ENCODE measurements at places on chromosomes 1 and 21.

- DNase-seq = no peak
Observed at GRCh38 chr1:211735208-211736170, 60.1 kb upstream of the NEK2 start.

DNA sequence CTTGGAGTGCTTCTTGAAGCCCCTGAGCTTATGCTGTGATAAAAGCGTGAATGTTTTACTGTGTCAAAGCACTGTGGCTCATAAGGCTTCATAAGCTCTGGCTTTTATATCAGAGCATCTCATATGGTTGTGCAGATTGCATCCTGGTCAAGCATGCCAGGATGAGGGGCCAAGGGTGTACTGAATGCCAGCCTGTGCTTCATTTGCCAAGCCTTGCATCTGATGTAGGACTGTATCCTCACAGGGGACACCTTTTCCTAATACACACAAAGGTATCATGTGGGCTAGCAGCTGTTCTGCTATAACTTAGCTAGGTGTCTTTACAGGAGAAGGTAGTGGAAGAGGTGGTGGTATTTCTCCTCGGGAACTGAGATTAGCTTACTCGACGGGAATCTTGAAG is 134.7 kb downstream of the ST6GALNAC3 start:
- no peak for DNase-seq

DNA sequence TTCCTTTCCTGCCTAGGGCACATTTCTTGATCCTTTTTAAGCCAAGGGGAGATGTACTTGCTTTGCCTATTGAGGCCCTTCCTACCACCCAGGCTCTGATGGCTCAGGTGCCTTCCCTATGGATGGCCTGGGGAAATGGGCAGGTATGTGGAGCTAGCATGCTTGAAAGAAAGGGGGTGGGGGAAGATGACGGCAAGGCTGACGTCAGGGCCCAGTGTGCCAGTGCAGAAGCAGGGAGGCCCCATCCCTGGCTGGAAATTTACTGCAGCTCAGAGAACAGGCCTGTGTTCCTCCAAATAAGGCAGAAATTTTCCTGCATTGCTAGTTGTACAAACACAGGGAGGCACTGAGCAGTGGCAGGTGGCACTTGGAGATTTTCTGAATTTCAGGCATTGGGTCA is 453.2 kb upstream of the VAMP3 start:
- no peak for DNase-seq

DNA sequence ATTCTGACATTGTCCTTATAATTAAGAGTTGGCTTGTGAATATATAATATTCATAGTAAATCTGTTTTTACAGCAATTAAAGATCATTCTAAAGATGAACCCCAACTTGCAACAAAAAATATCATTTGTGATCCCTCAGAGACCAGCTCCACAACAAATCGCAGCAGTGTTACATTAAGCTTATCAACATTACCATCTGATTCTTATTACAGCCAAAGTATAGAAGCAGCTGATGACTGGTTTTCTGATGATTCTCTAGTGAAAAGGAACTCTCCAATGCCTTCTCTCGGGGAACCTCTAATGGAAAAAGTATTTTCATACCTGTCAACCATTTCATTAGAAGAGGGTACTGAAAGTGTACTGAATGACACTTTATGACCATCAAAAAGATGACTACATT is 45.4 kb downstream of the C1orf185 start:
- DNase-seq = no peak

DNA sequence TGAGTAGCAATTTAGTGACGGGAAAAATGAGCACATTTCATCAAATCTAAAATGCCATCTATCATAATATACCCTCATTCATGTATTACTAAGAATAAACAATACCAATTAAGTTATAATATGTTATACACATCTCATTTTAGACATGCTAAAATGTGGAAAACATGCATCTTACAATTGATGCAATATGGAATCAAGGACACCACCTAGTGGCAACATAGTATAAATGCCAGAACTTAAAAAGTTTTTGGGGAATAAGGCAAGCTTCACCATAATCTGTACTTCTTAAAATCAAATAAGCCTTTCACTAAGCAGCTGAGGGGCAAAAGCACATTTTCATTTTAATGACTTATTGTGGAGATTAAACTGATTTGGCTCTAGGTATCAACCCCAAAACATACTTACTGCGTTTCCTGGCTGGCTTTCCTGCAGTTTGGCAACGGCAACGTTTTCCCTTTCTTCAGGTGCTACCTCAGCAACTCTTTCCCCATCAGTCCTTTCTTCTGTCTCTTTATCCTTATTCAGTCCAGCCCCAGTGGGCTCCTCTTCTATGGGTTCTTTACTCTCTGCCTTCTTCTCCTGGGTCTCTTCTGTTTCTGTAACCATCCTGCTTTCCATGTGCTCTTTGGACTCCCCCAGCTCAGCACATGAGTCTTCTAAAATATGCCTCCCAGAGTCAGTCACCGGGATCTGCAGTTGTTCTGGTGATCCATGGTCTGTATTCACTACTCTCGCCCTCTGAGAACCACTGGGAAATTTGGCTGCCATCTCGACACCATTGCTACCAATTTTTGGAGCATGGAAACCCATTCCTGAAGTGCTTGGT is 11.4 kb downstream of the SDE2 start:
- no peak for DNase-seq

DNA sequence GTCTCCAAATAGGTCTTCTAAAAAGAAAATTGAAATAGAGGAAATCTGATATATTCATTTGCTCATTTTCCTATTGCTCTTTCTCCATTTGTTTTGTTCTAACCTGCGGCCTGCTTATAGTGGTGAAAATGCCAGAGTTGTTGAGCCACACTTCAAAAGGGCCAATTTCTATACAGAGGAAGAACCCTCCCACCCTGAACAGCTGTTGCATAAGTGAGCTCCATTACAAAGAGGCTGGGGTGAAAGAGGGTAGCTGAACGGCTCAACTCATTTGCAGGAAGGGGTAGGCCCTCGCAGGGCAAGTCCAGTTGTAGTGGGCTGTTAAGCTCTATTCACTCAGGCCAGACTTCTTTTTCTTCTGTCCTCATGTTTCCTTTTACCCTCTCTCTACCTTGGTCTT is 8.8 kb downstream of the ADCY10 start:
- no peak for DNase-seq

DNA sequence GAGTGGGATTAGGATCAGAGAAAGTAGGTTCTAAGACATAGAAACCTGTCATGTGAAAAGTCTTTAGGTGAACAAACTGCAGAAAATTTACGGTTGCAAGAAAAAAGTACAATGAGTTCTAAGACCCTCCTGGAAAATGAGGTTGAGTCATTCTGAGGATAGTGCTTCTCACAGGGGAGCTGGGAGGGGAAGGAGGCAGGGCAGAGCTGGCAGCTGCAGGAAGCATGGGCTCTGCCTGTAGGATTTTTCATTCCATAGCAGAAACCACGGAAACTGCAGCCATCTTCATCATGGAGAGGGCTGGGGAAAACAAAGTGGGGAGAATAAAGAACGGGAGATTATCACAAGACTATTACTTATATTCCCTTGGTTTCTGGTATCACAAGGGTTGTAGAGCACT is 25.8 kb upstream of the THEM4 start:
- no peak for DNase-seq

DNA sequence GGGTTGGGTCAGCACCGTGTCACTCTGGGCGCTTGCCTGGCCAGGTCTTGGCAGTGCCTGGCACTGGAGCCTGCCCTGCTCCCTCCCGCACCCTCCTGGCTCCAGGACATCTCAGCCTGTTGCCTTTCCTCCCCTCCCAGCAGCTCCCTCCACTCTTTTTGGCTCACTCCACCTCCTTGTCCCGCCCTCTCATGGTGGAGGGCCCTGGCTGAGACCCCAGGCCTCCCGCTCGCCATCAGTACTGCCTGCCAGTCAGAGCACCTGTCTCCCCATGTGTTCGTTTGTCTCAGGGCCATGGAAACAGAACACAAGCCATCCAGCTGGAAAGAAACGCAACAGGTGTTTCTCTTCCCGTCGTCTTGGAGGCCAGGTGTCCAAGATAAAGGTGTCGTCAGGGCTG is 61.0 kb downstream of the B3GALT5 start:
- DNase-seq = no peak

DNA sequence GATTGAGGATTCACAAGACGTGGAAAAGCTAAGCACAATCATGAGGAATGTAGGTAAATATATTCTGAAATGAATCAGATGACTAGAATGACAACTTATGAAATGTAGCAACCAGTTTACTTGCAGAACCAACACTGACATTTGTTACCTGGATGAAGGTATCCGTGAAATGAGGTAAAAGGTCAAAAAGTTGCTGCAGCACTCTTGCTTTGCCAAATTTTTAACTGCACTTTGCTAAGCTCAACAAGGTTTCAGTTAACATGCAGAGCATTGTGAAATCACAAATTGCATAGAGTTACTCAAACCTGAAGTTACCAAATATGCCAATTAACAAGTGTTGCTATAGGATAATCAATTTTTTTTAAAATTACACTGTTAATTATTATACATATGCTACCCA is 1280.1 kb downstream of the KCNT2 start:
- no peak for DNase-seq

- no peak for DNase-seq
Observed at GRCh38 chr1:37634992-37635902, 555 bp upstream of the RSPO1 start.

- no peak for DNase-seq
Observed at GRCh38 chr1:37752213-37752582, 12.7 kb downstream of the EPHA10 start.

DNA sequence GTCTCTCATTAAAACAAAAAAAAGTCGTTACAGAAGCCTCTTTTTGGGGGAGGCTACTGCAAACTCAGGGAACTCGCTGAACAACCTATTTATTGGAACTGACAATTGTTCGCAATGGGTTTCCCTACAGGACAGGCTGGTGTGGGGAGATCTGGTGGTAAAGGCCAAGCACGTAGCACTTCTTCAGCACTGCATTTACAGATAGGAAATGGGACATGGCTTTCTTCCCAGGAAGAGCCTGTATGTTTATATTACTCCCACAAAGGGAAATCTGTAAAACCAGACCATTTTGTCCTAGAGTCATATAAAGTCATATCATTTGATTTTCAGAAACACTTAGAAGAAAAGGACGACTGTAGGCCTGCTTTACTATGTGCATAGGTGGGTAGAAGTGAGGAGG is 38.8 kb upstream of the TBX15 start:
- no peak for DNase-seq

DNA sequence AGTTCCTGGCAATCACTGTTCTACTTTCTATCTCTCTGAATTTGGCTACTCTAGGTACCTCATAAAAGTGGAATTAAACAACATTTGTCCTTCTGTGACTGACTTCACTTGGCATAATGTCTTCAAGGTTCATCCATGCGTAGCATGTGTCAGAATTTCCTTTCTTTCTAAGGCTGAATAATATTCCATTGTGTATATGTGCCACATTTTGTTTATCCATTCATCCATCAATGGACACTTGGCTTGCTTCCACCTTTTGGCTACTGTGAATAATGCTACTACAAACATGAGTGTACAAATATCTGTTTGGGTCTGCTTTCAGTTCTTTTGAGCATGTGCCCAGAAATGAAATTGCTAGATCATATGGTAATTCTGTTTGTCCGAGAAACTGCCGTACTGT is 14.7 kb downstream of the CACHD1 start:
- DNase-seq = no peak

DNA sequence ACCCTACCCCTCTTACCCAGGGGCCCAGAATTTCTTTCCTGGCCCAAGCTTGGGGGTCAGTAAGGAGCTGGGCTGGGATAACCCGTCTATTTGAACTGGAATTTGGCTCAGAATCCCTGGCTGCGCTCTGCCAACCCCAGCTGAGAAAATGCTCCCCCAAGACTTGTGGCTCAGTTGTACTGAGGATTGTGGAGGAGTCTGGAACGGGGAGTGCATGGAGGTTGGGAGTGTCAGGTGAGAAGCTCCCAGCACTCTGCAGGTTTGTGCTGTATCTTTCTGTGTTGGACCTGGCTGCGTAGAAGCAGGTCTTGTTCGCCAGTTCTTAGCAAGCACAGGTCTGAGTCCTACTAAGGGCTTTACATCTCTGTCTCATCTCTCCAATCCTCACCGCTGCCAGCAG is 1.6 kb downstream of the TCEA3 start:
- DNase-seq = no peak

- DNase-seq = no peak
Observed at GRCh38 chr1:119475866-119476439, 31.1 kb upstream of the HSD3B1 start.

DNA sequence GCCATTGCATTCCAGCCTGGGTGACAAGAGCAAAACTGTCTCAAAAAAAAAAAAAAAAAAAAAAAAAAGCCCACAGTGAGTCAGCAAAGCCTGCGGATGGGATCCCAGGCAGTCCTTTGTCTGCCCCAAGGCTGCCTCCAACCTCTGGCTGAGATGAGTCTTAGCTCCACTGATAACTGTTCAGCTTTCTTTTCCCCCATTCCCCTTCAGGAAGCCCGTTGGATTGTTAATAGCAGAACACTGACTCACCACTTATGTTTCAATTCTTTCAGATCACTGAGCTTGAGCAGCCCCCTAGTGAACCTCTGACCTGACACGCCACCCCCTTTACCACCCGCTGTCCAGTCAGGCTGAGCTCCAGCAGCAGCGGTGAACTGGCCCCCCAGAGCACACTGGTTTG is 57.5 kb downstream of the ERG start:
- no peak for DNase-seq
